Activated CD4-positive, CD25-positive, alpha-beta regulatory T cell treated with anti-CD3 and anti-CD28 coated beads, Interleukin-2, amount 50 U/mL, for 16 hours (primary cell): ENCODE measurements at places on chromosomes 11 and 22.

- DNase-seq, result no peak
Observed at GRCh38 chr11:96191752-96192151, 151.2 kb downstream of the MAML2 start.

- no peak for DNase-seq
Observed at GRCh38 chr22:19463008-19463407, 15.5 kb upstream of the C22orf39 start.

- no peak for DNase-seq
Observed at GRCh38 chr11:20611892-20612291, 12.5 kb downstream of the SLC6A5 start.

DNA sequence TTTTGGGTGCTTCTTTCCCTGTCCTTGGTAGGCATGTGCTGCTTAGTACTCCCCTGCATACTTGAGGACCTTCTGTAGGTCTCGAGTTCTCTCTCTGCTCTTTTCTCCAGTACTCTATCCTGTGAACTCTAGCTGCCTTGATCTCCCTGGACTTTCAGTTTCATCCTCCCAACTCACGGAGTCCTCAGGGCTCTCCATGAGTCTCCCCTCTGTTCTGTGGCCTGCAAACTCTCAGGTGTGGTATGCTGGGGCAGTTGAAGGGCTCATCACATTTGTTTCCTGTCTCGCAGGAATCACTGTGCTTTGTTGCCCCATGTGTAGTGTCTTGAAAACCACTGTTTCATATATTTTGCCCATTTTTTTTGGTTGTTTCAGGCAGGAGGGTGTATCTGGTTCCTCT lies 3.3 kb upstream of the PACS1 start:
- no peak for DNase-seq
